ENCODE measurements at places on chromosomes 3 and 15. TPM values are rescaled to one million over a fixed set of nuclear protein-coding genes. Genes with fewer than 3 reads are reported as not detected.
A peak's percentile ranks its signal among the peaks of the same experiment; 100 is the strongest.

Gene TPRA1
- 15.1 TPM for total RNA-seq

Gene KNG1
- not detected for total RNA-seq

Gene CLDN18
- not detected for total RNA-seq

Gene PAQR5
- total RNA-seq = not detected

Gene POLQ
- total RNA-seq = 20.8 TPM

Gene NDN
- total RNA-seq = 2.3 TPM

Gene NRG4
- not detected for total RNA-seq

Gene MEGF11
- total RNA-seq = 0.05 TPM

Gene ADAMTSL3
- not detected for total RNA-seq

Gene CHRFAM7A
- total RNA-seq = not detected

Gene STRA6
- not detected for total RNA-seq

DNA sequence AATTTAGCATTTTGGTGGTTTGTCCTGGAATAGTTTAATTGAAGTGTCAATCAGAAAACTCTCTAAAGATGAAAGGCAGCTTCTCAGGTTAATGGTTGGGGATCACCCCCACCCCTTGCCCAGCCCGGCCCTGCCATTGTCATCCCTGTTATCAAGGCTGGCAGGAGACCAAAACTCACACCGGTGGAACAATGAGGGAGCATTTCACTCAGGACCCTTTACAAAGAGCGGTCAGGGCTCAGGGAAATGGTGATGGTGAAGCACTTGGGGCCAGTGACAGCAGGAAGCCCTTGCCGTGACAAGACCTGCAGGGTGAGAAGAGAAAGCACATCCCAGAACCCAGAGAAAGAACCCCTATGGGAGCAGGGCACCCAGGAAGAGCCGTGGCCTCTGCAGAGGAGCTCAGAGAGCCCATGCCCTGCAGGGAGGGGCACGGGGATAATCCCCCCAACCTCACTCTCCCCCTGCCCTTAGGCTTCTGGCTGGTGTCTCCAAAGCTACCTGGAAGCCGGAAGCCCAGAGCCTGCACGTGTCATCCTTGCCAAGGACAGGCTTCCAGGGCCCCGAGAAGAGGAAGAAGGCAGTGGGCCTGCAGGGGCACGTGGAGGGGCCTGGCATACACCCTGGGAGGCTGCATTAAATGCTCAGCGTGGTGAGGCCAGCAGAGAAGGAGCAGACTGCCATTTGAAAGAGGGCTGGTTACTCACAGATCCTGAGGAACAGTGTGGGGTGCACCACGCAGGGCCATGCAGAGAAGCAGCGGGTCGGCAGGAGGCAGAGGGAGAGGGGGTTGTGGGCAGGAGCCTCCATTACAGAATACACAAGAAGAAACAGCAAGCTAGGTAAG, 80.6 kb upstream of the PRR20G start:
- DNase-seq = no peak

DNA sequence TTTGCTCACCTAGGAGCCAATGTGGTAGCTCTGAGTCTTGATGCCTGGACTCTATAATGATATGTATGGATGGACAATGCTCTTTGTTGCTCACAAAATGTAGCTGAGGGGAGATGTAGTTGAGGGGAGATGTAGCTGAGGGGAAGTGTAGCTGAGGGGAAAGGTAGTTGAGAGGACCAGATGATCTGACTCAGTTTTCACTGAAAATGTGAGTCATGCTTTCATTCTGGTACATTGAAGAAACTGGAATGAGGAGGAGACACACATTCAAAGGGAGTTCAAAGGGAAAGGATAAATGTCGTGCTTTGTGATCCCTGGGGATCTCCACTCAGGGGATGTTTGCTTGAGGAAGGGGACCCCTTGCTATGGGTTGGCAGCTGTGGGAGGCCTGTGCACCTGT, 302.9 kb upstream of the TRIM42 start:
- DNase-seq = peak; percentile 8

- no peak for DNase-seq
Observed at GRCh38 chr3:20511863-20512505, 326.0 kb upstream of the SGO1 start.

DNA sequence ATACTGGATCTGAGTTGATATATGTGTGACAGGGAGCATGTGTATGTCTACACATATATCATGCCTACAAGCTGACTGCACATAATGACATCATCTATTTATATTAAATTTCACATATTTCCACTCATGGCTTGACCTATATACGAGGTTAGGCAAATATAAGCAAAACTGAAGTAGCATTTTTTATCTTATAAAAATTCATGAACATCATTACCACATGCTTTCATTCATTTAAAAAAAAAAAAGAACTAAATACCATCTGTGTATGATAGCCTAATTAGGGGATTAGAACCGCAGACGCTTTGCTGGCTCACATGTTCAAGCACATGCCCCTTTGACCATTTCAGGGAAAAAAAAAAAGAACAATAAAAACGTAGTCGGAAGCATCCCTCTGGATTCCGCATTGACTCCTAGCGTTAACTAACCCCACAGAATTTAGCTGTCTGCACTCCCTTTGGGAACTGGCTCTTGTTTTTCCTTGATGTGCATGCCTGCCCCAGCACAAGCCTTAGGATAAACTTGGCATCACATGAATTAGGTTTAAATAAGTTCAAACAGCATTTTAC, 888.4 kb downstream of the ROBO1 start:
- no peak for DNase-seq

GRCh38 chr15:38320181-38320580, 67.5 kb downstream of the SPRED1 start:
- no peak for DNase-seq

DNA sequence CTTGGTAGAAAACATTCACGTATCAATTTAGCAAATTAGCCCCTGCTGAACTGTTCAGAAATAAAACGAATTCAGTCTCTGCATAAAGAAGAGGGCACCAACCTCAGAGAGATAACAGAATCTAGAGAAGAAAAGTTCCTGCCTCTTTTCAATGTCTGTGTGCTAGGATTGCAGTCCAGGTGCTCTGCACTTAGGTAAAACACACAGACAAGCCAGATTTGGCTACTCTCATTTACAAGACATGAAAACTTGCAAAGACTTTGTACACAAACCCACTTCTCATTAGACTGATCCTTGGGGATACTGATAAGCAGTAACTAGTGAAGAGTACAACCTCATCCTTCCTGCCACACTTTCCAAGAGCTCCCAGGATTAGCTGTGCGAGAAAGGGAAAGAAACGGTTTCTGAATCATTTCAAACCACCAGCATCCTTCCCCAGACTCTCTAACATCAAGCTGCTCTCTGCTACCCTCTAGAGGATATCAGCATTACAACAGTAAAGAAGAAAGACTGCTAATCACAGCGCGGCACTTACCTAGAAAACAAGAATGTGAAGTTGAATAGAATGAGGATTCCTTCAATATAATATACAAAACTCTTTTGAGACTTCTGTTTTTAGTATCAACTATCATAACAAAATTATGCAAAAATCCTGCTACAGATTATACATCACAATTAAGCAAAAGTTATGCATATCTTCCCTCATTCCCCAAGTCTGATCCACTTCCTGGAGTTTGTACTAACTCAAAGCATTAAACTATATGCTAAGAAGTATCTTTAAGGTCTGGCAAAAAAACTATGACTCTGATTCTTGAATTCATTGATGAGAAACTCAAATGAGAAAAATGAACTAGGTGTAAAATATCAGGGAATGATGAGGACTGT, 306.4 kb downstream of the MAGI1 start:
- peak; percentile 5 for DNase-seq

GRCh38 chr3:50211930-50212329, 6.9 kb downstream of the SLC38A3 start:
- no peak for DNase-seq

DNA sequence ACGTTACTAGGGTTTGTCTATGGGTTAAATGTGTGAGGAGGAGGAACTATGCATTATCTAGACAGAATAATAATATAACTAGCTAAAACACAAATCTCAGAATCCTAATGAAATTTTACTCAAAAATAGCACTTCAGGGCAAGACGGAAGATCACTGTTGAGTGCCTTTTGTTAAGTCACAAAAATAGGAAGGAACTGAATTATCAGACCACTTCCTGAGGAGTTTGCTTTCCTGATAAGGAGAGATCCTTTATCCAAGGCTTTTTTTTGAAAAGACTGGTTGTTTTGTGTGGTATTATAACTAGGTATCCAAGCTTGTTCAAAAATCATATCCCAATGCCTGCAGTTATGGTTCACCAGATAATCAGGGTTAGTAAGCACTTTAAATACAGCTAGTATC, 34.6 kb downstream of the NR2E3 start:
- no peak for DNase-seq

DNA sequence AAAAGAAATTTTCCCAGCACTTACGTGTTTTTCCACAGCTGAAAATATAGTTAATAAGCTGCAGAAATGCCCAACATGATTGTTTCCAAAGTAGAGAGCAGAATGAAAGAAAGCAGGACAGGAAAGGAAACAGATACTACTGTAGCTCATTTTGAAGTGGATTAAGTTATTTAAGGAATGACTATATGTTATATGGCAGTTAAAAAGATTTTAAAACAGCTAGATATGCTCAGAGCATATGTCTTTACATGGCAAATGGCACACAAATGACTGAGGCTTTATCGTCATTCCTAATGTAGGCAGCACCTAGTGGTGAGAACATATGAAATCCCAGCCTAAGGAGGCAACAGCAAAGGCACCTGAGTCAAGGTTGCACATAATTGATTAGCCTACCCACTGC, 106.6 kb upstream of the SEMA6D start:
- DNase-seq = no peak

DNA sequence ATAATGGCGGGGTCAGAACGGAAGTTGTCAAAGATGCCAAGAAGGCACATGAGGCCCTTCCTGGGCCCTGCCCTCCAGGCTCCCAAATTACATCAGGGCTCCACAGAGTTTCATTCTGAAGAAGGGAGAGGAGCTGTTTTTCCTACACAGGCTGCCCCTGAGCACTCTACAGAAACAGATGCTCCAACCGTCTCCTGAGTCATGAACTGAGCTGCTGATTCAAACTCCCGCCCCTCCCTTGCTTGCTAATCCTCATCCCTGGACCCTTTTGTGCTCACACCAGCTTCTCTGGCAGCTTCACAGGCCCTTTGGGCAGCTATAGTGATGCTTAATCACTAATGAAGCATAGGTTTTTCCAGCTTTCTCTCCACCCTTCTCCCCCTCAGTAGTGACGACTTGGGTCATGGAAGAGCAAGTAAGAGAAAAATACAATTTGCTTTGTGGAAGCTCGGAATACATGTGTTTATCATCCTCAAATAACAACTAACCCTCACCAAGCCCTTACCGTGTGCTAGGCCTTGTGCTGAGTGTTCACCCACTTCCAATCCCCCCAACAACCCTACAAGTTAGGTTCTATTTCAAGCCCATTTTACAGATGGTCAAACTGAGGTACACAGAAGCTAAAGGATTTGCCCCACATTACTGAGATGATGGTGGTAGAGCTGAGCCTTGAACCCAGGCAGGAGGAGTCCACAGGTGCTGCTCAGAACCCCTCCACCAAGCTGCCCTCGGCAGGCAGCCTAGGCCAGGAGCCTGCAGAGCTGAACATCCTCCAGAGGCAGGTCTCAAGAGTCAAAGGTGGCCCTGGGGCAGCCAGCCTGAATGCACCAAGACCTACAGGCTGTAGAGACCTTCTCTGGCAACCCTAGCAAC, 21.9 kb downstream of the MEGF11 start:
- DNase-seq = no peak

DNA sequence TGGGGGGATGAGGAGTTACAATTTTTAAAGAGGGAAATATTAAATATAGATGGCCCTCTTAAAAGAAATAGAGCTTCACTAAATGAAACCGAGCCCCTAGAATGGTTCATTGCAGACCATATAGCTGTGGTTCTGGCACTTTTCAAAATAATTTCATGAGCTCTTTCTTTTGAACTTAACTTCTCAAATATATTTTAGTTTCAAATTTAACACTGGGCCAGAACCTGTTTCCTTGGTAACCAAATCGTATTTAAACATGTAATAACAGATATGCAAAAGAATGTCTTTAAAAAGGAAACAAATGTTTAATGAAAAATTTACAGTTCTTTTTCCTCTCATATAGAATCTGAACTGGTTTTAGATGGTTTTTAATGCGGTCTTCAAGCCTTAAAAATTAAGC, 20.1 kb downstream of the ZBTB38 start:
- no peak for DNase-seq
